ENCODE measurements at places on chromosomes 11 and 22.

DNA sequence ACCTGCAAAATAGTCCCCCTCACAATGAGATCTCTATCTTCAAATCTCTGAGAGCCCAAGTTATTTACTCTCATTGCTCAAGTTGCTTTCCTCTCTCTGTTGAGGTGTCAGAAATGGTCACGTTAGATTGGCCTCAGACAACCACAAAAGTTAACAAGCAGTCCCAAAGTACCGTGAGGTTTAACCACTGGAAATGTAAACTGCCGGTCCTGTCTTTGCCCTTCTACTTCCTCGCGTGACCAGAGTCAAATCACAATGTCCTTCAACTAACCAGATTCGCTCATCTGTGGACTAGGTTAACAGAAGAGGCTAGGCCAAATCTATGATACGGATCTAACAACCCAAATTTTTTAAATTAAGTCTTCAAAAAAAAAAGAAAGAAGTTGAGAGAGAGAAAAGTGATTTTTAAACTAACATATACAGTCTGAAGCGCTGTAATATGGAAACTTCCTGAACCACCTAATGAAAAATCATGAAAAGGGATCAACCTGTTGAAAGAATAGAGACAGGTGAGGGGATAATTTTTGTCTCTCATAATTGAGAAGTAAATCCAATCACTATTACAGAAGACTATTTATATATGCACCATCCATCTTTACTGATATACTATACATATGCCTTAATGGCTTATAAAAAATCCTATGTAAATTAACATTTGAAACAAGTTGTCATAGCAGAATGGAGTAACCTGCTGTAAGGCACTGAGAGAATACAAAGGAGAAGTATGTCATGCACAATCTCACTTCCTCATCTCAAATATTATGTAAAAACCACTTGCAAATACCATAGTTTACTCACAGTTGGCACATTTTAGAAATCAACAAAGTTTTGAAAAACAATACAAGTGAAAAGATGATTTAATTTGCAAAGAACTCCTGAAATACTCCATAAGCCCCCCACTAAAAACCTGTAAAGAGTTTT, 3.3 kb upstream of the JAML start:
- no peak for DNase-seq

DNA sequence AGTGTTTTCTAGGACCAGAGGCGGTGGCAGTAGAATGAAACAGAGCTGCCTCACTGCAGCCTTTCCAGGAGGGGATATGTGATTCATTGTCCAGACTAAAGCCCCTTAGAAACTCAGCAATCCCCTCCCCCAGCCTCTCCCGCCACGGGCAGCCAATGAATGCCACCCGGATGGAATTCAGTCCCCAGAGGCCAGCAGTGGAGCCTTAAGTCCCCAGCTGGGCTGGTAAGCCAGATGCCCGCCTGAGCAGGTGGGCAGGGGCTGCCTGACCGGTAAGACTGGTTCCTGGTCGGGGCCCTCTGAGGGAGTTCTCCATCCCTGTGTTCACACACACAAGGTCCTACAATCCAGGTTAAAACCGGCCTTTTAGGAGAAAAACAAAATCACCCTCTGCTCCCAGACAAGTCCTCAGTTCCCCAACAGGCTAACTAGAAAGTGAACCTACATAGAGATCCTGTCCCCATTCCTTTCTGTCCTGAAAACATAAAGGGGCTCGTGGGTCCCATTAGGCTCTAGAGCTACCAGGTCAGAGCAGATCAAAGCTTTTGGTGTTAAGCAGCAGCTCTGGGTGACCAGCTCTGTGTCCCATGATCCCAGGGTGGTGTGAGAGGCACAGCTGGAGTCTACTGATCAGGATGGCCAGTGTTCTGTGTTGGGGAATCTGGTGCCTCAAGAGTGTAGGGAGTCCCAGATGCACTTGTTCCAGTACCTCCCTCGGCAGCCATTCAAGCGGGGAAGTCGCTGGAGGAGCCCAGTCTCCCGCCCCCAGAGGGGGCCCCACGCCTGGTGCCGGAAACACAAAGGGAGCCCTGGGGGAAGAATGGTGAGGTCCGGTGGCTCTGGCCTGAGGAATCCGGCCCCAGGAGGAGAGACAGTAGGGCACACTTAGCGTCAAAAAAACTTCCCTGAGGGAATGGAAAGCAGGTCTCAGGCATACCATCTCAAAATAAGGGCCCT, 2.6 kb downstream of the PATZ1 start:
- no peak for DNase-seq

GRCh38 chr11:12687216-12687623, 13.0 kb downstream of the TEAD1 start:
- no peak for DNase-seq

- no peak for DNase-seq
Measured at GRCh38 chr11:134049303-134049702, 19.6 kb upstream of the JAM3 start.

GRCh38 chr11:73784080-73784634, 3.5 kb upstream of the MRPL48 start:
- DNase-seq = no peak

GRCh38 chr11:65639623-65640482, 2.0 kb downstream of the SIPA1 start:
- DNase-seq = no peak

DNA sequence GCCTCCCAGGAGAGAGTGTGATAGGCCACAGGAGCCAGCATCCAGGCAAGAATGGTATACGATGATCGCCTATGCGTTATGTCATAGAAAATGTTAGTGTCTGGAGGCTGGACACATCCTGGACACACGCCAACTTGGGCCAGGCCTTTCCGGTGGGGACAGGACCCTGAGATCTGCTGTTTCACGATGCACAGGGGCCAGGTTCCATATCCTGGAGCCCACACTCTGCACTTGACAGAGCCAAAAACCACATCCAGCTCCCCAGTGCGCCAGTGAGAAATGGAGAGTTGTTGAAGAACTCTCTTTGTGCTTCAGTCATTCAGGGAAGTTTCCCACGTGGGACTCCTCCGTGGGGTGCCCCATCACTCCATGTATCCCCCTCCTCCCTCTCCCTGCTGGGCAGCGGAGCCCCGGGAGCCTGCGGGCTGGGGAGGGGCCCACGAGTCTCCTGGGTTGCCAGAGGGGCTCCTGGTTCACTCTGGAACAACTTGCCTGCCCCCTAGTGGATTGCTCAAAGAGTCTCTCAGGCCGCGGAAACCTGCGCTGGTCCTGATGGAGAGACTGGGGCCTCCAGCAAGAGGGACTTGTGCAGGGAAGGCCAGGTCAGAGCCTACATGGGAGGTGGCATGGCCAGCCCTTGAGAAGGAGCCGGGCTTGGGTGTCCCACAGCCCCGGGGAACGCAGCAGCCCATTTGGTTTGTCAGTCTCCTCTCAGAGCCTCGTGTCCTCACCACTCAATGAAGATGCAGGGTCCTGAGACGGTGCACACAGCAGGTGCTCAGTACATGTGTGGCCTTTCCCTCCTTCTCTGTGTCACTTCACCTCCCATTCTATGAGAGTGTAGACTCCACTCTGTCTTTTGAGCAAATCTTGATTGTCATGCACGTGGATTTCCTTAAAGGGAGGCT, 10.2 kb upstream of the LRRC32 start:
- DNase-seq = peak; percentile 55

DNA sequence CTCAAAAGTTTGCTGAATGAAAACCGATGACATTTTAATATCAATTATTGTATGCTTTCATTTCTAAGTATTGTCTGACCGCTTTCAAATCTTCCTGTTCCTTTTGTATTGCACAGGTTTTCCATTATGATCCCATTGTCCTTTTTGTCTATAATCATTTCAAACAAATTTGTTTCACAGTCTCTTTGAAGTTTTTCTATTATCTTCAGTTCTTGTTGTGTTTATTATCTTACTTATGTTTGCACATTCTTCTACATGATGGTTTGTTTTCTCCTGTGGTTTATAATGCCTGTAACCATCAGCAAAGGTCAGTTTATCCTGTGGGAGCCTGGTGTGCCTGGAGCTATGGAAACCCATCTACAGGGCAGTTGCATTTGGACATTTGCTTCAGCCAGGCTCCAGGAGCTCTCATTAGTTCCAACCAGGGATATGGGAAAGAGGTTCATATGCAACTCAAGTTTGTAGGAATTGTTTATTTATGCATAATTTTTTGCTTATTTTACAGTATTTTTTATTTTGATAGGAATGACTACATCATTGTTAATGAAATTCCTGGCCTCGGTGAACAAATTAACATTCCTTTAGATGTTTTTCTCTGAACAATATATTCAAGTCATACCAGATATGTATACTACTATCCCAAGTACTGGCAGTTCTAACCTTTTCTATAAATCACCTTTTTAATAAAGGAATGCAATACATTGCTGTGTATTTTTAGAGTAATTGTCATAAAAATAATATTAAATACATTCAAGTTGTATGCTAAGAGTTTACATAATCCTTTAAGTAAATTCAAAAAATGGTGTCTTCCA, 179.2 kb downstream of the SBF2 start:
- DNase-seq = no peak

- DNase-seq = no peak
Measured at GRCh38 chr11:86693518-86693917, 21.1 kb upstream of the ME3 start.

GRCh38 chr11:65891219-65892136, 1.0 kb downstream of the CCDC85B start:
- DNase-seq = no peak

DNA sequence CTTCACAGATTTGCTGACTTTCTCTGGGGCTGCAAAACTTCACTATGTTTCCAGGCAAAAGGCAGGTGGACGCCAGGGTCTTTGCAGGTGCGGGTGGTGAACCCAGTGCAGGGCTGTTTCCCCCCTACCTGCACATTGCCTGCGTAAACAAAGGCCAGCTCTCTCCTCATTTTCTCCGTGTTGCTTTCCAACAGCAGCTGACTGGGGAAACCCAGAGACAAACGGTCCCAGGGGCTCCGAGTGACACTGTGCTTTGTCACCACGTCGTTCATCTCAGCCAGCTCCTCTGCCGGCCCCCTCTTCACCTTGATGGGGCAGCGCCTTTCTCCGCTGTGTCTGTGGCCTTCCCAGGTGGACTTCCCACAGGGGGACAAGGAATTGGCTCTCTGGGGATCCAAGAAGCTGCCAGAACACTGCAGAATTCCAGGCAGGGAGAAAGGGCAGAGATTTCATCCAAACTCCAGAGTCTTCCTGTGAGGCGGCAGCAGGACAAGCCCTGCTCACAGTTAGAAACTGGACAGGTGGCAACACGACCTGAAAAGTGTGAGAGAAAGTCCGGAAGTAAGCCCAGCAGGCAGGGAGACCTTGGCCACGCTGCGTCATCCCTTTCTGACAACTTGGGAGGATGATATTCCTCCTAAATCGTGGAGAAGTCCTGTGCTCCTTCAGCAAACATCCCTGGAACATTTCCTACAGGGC, 1493.7 kb downstream of the TBC1D22A start:
- no peak for DNase-seq

DNA sequence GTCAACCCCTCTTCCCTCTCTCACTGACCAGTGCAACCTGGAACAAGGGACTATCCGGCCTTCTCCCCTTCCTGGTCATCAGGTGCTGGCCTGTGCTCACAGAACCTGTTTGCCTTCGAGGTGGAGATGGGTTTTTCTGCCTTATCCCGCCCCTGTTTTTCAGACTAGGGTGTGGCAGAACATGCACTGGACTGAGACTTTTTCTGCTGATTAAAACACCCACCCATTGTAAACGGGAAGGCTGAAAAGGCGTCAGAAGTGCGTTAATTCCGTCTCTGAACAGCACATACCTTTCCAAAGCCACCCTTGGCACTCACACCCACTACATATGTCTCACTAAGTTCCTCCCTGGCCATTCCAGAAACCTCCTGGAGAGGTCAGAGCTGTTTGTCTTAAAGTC, 4.4 kb upstream of the B3GNT6 start:
- DNase-seq = no peak

GRCh38 chr11:110866081-110866480, 153.8 kb upstream of the ARHGAP20 start:
- DNase-seq = no peak

DNA sequence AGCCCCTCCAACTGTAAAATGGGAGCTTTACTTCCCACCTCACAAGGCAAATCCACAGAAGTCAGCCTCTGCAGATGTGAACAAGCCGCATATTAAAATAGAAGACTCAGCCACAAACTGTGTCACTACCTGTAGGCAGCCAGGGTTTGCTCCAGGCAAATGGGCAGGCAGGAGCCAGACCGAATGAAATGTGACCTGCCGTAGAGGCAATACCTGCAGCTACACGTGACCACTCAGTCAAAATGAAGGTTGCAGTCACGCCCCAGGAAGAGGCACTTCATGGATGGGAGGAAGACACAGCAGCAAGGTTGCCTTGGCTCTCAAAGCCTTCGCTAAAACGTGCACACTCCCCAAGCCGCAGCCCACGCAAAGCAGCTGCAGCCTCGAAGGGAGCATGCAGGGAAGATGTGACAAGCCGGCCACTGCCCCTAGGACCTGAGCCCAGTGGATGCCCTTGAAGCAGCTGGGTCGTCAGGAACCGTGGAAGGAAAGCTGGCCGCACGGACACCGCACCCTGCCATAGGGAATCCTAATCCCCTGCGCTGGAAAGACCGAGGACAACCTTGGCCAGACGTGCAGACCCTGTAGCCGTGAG, 53.1 kb downstream of the SHANK2 start:
- no peak for DNase-seq

GRCh38 chr22:39624501-39624821, 53.9 kb downstream of the CACNA1I start:
- DNase-seq = no peak

DNA sequence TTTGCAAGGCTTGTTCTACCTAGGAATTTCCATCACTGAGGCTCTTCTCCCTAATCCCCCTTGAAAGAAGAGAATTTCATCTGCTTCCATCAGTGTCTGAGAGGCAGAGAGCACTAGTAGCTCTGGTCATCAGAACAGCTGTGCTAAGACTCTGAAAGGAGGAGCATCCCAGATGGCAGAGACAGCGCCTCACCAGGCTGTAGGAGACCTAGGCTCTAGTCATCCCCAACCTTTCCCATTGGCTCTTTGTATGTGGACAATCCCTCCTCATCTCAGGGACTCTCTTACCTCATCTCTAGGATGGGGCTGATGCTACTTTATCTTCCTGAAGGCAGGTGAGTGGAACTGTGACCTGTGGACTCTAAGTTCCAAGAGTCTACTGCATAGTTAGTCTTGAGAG, 8.8 kb upstream of the OR9I1 start:
- no peak for DNase-seq

DNA sequence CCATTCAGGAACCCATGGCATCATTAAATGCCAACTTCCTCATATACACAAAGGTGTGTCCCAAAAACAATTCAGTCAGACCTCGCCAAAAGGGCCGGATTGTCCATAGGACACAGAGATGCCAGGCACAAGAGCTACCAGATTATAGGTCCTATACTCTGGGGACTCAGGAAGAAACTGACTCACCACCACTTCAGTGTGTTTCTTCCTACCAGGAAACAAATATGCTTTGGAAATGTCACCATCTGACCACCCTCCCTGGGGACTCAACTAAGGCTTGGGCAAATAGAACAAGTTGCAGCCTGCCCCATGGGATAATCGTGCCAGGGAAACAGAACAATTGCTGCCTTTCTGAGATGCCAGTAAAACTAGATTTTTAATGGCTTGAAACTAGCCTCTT, 11.7 kb downstream of the POU2AF3 start:
- no peak for DNase-seq

DNA sequence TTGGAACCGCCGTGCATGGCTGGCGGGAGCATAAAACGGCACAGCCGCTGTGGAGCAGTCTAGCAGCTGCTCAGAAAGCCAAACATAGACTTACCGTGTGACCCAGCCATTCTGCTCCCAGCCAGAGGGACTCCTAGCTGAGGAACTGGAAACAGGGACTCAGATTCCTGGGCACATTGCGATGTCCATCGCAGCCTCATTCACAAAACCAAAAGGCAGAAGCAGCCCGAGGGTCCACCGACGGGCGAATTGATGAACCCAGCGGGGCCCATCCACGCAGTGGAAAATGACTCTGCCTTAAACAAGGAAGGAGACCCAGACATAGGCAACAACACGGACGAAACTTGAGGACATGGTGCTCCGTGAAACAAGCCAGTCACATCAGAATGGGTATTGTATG, 5.7 kb upstream of the MUC5B start:
- no peak for DNase-seq

Measured in activated CD8-positive, alpha-beta memory T cell treated with anti-CD3 and anti-CD28 coated beads for 48 hours (primary cell).